RPMI7951 (cell line): ENCODE measurements at places on chromosomes 2 and 18.

DNA sequence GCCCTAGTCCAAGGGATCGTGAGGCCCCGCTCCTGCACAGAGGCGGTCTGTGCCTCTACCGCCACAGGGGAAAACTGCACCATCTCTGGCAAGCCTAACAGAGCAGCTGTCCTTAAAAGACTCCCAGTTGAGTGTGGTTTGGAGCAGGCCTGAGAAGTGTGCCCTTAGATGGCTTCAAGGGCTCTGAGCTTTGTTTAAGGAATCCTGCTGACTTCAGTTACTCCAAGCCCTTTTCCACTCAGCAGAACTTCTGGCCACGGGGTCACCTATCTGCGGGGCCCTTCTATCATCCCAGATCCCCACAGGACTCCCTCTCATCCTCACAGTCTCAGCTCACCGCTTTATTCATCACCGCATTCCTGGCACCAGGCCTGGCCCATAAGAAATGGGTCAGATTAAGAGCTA, 131.5 kb downstream of the CCDC74A start:
- peak; percentile 90 for DNase-seq

- no peak for DNase-seq
These were observed 4.5 kb upstream of the PUM2 start for GRCh38 chr2:20355131-20355530.

GRCh38 chr2:15145046-15145817, 415.9 kb downstream of the NBAS start:
- peak; percentile 60 for DNase-seq

DNA sequence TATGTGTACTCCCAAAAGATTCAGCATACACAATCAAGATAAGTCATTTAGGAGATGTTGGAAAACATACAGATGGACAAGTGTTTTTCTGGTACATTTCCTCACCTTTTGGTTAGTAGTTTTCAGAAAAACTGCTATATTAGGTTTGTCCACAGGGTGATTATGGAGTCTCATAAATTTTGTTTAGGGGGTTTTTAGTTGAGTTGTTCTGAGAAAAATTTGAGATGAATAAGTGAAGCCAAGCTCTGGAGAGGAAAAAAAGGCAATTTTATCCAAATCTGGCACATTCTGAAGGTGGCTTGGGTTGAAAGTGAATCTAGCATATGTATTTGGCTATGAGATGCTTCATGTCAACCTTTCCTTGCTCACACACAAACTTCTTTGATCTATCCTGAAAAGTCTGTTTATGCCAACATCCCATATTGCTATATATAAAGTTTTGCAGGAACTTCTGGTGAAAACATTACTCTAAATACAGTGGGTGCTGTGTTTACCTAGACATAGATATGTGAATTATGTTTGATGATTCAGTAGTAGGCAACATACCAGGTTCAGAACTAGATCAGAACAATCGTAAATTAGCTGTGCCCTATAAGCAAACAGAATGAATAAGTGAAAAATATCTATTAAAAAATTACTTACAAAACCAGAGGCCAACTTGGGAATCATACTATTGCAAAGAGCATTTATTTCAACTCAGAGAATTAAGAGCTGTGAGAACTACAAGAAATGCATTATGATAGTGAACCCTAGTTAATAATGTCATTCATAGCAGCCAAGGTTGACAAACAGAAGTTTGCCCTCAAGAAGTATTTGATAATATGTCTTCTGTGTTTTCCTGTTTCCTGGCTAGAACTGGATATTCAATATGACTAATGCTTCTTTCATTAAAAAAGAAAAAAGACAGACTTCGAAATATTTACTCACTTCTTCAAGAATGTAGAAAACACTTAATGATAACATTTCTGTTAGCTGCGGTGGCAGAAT, 552.0 kb downstream of the IRS1 start:
- DNase-seq: peak; percentile 28

DNA sequence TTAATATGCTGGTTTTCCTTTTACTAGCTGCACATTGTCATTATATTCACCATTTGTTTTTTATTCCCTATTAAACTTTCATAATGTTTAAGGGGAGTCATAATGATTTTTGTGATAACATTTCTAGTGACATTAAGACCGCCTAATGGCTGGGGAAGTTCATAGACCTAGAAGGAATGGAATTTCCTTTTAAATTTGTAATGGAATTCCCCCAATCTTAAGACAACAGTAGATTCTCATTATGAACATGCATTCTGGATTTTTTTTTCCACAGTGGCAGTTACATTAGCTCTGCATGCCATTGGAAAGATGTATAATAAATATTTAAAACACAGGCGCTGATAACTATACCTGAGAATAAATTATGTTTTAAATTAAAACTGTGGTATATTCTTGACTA, 8.4 kb downstream of the YPEL5 start:
- no peak for DNase-seq

DNA sequence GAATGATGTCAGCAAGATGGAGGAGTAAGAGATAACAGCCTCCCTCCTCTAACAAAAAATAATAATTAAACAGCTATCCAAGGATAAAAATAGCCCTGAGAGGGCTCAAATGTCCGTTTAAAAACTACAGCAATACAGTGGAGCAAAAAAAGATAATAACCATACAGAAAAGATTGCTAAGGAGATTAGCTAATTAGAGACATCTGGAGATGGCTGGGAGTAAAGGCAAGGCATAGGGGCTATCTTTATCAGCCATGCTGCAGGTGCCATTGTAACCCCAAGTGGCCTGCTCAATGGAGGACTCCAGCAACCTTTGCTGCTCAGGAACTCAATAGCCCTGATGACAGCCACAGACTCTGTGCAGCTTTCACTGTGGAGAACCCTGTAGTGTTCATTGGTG, 42.7 kb downstream of the MDH1 start:
- peak; percentile 14 for DNase-seq

- no peak for DNase-seq
These were observed 667.6 kb downstream of the CNTNAP5 start for GRCh38 chr2:124692707-124693106.

DNA sequence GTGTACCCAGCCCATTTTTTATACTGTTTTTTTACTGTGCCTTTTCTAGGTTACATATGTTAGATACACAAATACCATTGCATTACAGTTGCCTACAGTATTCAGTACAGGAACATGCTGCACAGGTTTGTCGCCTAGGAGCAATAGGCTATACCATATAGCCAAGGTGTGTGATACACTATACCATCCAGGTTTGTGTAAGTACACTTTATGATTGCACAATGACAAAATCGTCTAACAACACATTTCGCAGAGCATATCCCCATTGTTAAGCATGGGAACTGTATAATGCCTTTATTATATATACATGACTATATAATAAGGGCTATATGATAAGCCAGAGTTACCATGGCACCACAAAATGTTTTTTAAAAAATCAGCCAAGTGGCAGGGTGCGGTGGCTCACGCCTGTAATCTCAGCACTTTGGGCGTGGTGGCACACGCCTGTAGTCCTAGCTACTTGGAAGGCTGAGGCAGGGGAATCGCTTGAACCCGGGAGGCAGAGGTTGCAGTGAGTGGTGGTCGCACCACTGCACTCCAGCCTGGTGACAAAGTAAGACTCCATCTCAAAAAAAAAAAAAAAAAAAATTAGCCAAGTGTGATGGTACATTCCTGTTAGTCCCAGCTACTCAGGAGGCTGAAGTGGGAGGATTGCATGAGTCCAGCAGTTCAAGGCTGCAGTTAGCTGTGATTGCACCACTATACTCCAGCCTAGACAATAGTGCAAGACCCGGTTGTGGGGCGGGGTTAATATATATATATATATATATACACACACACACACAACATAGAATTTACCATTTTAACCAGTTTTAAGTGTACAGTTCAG, 2.8 kb upstream of the CENPA start:
- DNase-seq: no peak

DNA sequence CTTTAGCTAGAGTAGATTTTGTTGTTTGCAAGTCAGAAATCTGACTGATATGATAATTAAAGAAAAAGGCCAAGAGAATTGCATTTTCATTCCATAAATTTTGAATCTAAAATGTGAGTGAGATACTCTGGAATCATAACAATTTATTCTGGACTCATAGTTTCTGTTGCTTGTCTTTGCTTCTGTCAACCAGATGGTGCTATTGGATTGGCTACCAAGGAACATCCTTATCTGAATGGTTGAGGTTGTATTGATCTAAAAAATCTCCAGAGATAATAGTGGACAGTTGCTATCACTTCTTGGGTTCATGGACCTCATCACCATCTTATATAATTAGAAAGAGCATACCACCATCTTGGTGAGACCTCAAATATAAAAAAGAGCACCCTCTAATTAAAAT, 34.0 kb upstream of the CPS1 start:
- DNase-seq: no peak

DNA sequence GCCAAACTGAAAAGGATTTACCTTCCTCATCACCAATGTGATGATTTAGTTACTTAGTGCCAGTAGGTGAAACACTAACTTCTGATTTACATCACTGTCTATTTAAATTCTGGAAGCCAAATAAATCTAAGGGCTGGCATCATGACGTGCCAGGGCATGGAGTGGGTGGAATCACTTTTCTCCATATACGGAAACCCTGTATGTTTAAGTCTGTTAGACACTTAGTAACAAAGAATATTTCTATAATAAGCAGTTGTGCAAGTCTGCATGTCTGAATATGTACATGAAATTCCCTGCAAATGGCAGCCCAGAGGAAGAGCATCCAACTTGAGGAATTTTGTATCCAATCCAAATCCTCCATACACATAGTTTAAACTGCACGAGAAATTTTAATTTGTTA, 243.1 kb upstream of the SMAD7 start:
- DNase-seq: no peak

GRCh38 chr2:85078536-85078935, 54.7 kb upstream of the TCF7L1 start:
- no peak for DNase-seq

DNA sequence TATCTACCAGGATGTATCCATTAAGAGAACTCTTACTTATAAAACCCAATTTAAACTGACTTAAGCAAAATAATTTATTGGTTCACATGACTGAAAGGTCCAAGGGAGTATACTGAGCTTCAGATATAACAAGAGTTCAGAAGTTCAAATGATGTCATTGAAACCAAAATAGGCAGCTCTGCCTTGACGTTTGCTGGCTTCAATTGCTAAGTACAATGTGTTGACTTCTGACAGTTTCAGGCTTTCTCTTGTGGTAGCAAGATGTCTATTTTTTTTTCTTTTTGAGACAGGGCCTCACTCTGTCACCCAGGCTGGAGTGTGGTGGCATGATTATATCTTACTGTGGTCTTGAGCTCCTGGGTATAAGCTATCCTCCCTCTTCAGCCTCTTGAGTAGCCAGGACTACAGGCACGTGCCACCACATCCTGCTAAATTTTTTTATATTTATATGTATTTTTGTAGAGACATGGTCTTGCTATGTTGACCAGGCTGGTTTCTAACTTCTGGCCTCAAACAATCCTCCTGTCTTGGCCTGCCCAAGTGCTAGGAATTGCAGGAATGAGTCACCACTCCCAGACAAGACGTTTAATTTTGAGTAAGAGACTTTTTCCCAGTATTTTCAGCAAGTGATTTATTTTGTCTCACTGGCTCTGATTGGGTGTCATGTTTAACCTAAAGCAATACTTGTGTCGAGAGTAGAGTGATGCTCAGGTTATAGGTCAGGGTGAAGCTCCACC, 184.8 kb downstream of the NR4A2 start:
- DNase-seq: no peak

- no peak for DNase-seq
These were observed 50.7 kb upstream of the KLF7 start for GRCh38 chr2:207216457-207216856.

DNA sequence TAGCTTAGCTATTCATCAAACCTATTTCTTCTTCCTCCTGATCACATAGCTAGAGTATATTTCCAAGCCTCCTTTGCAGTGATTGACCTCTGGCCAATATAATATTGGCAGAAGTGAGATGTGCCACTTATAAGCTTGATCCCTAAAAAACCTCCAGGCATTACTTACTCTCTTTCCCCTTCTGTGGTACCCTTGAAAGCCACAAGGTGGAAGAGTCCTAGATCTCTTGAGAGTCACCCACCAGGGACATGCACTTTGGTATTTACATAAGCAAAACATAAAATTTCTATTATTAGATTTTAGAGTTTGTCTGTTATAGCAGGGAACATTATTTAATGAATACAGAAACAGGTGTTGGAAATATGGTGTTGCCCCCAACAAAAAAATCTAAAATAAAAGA, 112.0 kb downstream of the EXOC6B start:
- DNase-seq: no peak

DNA sequence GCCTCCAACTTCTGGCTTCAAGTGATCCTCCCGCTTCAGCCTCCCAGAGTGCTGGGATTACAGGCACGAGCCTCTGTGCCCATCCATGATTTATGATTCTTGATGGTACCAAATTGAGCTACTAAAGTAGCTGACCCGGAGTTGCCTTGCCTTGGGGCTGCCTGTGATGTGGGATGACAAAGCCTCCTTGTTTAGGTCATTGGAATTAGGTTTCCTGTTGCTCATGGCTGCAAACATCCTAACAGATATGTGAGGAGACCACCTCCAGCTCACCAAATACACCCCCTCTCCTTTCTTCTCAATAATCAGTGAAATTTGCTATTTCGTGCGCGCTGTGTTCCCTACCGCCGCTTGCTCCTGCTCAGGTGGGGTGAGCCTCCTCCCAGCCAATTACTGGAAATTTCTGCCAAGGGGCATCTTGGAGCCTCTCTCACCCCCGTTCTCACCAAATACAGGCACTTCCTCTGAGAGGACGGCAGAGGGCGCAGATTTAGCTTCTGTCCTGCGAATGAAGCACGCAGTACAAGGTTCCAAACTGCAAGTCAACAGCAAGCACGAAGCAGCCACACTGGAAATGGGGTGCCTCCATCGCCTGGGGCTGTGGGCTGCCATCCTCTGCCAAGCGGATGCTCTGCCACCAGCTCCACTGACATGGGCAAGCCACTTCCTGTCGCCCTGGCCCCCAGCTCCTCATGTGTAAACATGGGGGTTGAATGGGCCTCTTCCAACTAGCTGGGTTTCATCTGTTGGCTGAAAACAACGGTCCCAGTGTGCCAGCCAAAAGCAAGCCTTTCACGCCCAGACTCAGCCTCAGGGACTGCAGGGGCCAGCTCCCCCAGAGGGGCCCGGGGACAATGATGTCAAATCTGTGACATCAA, 71.7 kb downstream of the NCAPH start:
- DNase-seq: peak; percentile 80

GRCh38 chr2:33217406-33217805, 259.0 kb upstream of the RASGRP3 start:
- DNase-seq: no peak

GRCh38 chr2:130790804-130791616, 35.7 kb downstream of the AMER3 start:
- no peak for DNase-seq

DNA sequence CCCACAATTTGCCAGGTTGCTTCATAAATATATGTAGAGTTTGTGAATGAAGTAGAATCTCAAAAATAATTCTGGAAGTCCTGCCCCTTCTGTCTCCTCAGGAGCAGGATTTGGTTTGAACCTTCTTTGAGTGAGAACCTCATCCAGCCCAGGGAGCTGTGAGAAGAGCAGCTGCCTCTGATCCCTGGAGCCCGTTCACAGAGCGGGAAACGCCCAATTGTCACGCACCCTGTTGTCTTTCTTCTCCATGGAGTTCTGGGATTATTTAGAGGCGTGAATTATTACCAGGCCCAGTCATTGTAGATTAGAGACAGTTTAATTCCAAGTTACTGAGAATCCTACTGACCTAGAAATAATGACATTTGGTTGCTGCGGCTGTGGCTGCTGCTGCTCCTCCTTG, 66.1 kb downstream of the TPO start:
- no peak for DNase-seq

GRCh38 chr2:120483355-120483754, 137.4 kb downstream of the INHBB start:
- DNase-seq: no peak
